ENCODE measurements at places on chromosomes 7 and 10.

- DNase-seq = no peak
Observed at GRCh38 chr10:63421591-63421990, 44.2 kb downstream of the JMJD1C start.

- no peak for DNase-seq
Observed at GRCh38 chr7:12391922-12392615, 11.6 kb downstream of the VWDE start.

GRCh38 chr10:113540845-113541548 lies 11.9 kb upstream of the HABP2 start:
- no peak for DNase-seq

DNA sequence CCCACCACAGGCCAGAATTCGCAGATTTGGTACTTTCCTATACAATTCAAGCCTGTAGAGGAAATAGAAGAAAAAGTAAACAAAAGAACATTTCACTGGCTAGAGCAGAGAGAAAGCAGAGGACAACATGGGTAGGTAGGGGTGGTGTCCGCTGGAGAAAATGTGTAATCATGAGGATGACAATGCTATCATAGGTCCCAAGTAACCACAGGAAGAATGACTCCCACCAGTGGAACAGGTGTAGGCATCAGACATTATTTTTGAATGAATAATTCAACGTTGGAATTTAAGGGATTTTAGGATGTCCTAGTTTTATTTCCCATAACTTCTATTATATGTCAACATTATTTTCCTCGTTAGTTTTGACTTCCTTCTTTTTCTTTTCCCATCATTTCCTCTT lies 248.9 kb downstream of the DGKI start:
- DNase-seq = no peak

DNA sequence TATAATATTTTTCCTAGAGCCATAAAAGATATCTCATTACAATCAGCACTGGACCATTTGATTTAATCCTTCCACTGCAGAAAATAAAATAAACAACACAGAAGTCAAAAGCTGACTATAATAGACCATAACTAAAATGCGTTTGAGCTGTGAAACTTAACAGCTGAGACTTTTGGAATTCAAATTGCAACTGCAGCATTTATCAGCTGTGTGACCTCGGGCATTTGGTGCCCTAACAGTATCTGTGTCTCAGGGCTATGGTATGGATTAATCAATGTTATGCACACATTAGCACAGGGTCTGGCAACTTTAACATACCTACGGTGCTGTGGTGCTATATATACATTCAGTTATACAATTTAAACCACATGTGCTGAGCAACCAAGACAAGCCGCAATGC lies 160.1 kb downstream of the COL28A1 start:
- DNase-seq = no peak

DNA sequence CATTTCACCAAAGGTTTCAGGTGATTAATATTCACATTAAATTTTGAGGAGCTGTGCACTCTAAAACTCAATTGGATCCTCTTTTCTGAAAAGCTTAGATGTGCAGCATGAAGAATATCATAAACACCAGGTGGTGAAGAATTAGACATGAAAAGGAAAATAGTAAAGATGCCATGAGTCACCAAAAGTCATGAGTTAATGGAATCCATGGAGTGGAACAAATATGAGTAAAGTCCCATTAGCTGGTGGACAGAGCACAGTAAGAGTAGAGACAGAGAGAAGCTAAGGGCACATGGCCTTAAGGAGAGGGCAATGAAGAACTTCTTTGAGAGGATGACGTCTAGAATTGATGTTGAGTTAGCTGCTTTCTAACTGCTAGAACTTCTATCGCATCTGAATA lies 271.6 kb downstream of the CSTF2T start:
- no peak for DNase-seq

DNA sequence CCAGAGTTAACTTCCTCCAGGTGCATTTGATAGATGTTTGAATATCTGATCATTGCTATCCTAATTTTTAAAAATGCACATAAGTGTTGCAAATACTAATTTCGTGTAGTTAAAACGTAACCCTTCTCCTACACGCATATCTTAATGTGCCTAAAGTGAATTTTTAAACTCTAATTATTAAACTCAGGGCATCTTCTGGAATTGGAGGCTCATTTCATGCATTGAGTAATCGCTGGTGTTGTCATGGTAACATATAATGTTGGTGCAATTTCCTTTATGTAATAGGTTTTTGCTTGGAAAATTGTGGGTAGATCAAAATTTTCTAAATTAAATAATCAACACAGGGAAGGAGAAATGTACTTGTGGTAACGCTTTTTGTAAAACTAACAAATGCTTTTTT lies 56.2 kb downstream of the ARMC3 start:
- no peak for DNase-seq

DNA sequence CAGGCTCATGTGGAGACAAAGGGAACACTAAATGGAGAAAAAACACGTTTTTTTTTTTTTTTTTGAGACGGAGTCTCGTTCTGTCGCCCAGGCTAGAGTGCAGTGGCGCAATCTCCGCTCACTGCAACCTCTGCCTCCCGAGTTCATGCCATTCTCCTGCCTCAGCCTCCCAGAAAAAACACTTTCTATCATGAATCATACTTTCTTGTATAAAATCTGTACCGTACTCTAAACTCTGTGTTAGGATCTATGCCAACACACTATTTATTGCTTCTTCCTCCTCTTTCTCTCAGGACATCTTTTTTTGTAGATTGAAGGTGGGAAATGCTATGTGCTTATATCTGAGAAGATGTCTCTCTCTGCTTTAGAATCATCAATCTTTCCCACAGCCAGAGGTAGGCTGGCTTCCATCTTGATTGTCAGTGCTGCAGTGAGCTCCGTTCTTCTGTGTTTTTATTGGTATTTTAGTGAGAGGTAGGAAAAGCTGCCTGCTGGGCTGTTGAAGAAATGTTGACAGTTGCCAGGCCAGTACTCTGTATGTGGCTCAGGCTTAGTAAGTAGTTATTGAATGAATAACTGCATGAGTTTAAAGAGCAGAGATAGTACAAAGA lies 101.1 kb downstream of the GPR85 start:
- DNase-seq = no peak

DNA sequence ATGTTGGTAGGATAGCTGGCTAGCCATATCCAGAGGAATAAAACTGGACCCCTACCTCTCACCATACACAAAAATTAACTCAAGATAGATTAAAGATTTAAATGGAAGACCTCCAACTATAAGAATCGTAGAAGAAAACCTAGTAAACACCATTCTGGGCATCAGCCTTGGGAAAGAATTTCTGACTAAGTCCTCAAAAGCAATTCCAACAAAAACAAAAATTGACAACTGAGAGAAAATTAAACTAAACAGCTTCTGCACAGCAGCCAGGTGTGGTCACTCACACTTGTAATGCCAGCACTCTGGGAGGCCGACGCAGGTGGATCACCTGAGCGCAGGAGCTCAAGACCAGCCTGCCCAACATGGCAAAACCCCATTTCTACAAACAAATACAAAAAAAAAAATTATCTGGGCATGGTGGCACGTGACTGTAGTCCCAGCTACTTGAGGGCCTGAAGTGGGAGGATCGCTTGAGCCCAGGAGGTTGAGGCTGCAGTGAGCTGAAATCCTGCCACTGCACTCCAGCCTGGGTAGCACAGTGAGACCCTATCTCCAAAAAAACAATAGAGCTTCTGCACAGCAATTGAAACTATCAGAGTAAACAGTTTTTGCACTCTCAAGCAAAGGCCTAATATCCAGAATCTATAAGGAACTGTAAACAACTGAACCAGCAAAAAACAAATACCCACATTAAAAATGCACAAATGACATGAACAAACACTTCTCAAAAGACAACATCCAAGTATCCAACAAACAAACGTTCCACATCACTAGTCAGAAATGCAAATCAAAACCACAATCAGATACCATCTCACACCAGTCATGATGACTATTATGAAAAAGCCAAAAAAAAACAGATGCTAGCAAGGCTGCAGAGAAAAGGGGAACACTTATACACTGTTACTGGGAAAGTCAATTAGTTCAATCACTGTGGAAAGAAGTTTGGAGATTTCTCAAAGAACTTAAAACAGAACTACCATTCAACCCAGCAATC lies 4.8 kb downstream of the CRPPA start:
- no peak for DNase-seq

DNA sequence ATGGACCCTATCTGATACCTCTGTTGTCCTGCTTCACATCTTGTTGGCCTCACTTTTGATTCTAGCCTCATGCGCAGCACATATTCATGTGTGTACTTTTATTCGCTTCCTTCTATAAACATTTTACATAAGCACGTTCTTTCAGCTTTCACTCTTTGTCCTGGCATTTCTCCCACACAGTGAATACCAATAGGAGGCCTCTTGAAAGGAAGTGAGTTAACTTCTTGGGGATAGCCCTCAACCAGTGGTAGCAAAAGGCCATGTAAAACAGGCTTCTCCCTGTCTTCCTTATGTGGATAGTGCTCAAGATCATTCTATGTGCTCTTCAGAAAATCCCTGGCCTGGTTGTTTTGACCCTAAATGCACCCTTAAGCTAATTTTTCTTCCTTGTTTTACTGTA lies 633.9 kb upstream of the MBL2 start:
- DNase-seq = no peak

GRCh38 chr7:64811767-64812166 lies 17.5 kb downstream of the ZNF138 start:
- DNase-seq = no peak

GRCh38 chr10:131211559-131211958 lies 100.0 kb downstream of the TCERG1L start:
- no peak for DNase-seq

DNA sequence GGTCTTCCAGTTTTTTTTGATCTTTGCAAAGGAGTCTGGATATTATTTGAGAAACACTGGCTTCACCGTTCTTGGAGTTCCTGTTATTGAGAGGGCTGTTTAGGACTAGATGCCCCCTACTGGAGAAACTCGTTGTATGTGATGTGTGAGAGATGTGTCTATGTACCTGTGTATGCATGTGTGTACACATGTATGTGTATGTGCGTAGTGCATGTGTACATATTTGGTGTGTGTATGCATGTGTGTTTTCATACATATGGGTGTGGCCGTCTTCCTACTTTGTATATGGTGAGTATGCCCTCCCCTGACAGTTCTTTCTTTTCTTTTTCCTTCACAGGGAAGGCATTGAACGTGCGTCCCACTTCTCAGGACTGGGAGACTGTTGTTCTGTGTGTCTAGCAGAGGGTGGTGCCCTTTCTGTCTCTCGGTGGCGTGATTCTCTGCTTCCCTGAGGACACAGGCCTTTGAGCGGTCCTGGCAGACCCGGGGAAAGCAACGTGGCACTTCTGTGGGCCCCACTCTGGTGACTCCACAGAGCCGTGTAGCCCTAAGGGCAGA lies 3.0 kb upstream of the CALHM3 start:
- DNase-seq = no peak

DNA sequence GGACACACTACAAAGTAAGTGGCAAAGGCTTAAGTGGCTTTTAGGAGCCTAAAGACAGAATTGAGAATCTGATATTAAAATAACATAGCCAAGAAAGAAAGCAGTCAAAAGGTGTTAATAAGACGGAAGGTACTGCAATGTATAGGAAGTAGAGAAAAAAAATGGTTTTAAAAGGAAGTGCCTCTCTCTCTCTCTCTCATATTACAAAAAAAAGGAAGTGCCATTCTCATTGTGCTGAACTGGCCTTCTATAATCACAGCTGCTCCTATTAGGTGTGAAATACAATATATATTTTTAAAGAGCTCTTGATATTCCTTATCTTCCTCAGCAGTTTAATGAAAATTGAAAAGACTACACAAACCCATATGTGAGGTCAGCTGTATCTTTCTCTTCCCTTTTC lies 199.4 kb upstream of the NPVF start:
- DNase-seq = no peak

DNA sequence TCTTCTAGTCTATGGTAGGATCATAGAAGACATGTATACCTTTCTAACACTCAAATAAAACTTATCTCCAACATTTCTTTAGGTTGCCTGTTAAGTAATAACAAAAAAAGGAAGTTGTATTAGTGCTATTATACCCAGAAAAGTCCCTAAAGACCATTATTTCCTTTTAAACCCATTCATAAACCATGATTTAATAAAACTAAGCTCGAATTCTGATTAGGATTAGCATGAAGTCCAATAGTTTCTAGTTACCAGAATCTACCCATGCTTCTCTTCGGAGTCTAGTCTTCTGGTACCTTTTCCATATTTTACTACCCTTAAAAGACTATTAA lies 62.7 kb downstream of the USP6NL start:
- DNase-seq = no peak

- DNase-seq = no peak
Observed at GRCh38 chr7:87518735-87519134, 43.3 kb upstream of the ABCB4 start.

DNA sequence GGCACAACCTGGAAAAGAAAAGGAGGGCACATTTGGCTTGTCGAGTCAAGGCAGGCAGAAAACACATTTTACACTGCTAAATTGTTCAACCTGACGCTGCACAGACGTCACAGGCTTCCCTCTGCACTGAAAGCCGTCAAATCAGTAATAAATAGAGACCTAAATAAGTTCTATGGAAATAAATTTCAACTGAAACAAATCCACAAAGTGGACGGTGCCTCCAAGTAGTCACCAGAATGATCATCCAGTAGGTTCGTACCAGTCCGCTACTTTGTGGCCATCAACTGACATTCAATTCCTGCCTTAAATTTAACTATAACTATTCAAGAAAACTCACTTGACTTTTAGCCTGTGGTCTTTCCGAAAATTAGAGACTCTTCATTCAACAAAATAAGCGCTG lies 49.0 kb downstream of the NPVF start:
- DNase-seq = no peak

DNA sequence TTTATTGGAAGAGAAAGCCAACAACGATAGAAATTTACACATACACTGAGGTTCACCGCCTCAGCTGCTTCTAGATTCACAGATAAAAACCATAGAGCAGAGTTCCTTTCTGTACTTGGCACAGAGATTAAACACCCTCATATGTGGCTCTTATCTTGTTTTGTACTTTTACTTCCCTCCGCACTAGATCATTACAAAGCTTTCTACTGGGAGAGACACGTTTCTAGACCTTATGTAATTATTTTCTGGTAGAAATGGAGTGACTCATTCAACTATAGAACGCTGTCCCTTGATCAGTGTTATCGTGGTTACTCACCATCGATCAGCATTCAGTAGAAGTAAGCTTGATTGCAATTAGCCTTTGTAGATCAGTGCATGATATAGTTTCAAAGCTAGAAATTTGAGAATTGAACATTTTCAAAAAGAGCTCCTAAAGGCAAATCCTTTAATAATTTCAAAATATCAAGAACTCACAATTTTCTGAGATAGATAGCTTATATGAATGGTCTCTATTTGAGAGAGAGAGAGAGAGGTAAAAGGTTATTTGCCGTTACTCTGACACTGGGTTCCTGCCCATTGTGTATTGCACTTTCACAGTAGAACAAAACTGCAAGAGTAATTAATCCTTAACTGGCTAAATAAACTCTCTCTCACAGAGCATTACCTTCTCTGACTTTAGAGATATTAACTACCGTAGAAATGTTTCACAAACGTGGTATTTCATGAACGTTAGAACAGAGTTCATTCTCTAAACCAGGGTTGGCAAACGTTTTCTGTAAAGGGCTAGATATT lies 26.1 kb upstream of the DNAJC1 start:
- no peak for DNase-seq
